Non-pigmented ciliary epithelial cell (primary cell): ENCODE measurements at places on chromosomes 11 and 22.

GRCh38 chr22:39514373-39514973, 5.9 kb upstream of the ATF4 start:
- DNase-seq, result no peak

GRCh38 chr11:98561252-98561651, 459.5 kb upstream of the CNTN5 start:
- no peak for DNase-seq

GRCh38 chr11:44243086-44243485, 66.9 kb downstream of the ALX4 start:
- DNase-seq, result no peak

DNA sequence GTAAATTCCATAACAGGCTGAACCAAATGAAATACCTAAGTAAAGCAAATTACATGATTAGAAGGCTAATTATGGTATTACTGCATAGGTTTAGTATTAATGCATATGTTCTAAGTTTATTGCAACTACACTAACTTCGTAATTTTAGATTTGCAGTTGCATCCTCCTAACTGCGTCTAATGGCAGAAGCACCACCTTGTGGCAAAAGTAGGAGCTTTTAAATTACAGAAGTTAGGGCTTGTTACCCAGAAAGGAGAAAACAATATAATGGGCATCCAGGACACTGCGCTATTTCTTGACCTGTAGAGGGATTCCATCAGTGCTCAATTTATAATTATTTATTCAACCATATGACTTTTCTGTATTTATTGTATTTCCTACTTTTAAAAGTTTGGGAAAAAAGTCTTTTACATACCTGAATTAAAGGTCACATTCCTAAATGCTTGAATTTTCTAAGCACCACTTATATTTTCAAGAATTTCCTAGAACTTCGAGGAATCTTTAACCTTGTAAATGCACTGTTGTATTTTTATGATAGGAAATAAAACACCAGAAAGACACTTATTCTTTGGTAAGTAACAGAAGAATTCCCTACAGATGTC, 16.3 kb upstream of the GPR83 start:
- no peak for DNase-seq

DNA sequence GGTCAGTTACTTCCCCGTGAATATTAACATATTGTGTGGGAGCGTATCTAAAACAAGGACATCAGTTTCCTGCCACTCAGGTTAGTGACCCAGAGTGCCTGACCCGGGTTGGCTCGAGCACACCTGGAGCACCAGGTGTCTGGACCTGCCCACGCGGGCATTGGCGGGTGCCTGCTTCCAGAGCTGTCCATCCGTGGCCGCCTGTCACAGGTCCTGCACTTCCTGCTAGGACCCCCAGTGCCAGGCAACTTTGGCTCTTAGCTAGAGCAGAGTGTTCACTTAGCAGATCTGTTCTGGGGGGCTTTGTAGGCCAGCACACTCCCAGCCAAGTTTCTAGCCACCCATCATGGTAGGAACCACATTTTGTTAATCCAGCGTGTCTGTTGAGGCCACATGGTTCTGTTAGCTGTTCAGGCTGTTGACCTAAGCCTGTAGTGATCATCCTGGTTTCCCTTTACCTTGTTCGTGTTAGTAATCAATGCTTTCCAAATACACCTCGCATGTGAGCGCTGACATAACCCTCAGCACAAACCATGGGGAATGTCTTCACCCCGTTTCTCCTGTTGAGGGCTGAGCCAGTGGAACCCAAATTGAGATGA, 29.5 kb downstream of the MOV10L1 start:
- no peak for DNase-seq

GRCh38 chr22:41480397-41480735, 11.4 kb downstream of the ACO2 start:
- DNase-seq, result peak; percentile 49

DNA sequence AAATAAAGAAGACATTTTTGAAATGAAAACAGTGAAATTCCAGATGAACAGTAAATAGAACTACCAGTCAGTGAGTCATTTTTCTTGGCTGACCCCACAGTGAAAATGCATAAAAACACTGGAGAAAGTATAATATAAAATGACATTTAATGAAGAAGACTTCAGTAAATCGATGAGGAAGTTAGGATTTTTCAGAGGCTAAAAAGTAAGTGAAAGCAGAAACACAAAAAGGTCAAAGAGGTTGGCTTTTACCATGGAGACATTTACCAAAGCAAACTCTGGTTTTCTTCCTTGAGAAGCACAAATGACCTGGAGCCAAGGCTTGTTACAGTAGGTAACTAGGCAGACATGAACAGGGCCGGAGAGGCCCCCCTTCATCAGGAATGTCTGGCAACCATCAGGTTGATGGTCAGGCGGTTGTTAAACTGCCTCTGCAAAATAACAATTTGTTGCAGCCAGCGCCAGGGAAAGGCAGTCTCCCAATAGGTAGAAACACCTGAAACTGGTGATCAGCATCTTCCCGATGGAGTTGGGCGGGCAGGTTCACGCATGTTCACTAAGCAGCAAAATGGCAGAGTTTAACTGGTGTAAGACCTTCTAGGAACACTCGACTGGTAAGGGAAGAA, 16.7 kb upstream of the TMEM123 start:
- no peak for DNase-seq

DNA sequence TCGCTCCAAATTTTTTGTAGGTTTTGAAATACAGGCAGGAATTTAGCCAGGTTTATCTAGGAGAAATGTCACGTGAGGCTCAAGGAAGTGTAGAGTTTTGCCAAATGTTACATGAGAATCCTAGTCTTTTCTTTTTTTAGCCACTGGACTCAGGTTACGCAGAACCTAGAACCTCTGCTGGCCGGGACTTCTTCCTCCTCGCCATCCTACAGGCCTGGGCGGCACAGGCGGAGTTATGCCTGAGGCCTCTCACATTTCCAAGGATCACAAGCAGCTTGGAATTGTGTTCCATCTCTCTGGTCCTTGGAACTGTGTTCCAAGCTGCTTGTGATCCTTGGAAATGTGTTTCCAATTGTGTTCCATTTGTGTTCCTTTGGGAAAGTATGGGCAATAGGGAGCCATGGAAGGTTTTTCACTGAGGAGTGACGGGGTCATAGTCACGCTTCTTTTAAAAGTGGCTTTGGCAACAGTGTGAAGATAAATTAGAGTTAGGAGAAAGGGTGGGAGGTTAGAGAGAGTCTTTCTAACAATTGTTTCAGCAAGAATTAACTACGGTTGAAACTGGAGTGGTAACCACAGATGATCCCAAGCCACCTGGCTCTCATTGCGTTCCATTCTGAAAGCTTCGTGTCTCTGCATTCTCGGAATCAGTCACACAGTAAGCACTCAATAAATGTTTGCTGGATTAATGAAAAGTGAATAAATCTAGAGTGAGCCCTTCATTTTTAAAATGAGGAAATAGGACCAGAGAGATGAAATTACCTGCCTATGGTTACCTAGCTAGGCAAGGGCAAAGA, 12.5 kb upstream of the POU2AF1 start:
- DNase-seq, result no peak

DNA sequence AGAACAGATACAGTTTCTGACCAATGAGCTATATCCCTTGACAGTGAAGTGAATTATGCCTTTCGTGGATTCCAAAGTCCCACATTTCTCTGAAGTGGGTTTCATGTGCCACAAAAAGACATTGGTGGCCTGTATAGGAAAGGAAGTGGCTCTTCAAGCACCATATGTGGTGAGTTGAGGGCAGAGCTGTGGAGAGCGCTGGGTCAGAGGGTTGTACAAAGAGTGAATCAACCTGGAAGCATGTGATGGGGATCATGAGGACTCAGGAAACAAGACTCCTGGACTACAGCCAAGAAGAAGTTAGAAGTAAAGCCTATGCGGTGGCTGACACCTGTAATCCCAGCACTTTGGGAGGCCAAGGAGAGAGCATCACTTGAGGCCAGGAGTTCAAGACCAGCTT, 579 bp upstream of the SLC5A4 start:
- no peak for DNase-seq

DNA sequence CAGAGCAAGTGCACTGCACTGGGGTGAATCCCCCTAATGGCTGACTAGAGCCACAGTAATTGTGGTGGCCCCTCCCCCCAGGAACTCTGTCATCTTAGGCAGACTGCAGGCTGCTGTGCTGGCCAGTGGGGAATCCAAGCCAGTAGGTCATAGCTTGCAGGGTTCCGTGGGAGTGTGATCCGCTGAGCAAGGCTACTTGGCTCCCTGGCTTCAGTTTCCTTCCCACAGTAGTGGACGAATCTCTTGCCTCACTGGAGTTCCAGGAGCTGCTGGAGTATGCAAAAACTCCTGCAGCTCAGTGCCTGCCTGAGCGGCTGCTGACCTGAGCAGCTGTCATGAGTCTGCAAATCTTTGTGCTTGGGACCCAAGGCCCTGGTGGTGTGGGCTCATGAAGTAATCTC, 13.2 kb downstream of the OOSP3 start:
- no peak for DNase-seq

DNA sequence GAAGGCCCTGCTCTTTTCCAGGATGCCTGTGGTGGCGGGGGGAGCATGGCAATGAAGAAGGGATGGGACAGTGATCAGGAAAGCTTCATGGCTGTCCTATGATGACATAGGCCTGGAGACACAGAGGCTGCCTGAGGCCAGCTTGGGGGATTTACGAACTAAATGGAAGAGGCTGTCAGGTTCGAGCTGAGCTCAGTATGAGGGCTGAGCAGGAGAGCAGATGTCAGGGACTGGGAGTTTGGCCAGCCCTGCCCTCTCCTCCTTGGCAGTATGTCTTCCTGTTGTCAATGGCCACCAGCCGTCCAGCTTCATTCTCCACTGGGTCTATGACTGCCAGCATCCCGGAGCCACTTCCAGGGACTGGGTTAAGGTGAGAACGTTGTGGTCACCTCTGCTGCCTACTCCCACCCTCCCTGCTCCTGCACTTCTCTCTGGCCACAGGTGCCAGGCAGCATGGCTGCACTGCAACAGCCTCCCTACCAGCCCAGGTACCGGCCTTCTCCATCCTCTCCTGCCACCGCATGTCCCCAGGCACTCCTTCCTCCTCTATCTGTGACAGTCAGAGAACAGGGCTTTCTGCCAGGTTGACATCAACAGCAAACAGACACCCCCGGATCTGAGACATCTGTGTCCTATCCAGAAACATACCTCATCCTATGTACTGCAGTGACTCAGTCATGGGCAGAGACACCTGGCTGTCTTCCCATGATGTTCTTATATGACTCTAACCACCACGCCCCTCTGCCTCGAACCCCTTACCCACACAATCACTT, 75.1 kb downstream of the KIRREL3 start:
- DNase-seq, result no peak
